GM04504 (cell line): ENCODE measurements at places on chromosomes 5 and 9.

DNA sequence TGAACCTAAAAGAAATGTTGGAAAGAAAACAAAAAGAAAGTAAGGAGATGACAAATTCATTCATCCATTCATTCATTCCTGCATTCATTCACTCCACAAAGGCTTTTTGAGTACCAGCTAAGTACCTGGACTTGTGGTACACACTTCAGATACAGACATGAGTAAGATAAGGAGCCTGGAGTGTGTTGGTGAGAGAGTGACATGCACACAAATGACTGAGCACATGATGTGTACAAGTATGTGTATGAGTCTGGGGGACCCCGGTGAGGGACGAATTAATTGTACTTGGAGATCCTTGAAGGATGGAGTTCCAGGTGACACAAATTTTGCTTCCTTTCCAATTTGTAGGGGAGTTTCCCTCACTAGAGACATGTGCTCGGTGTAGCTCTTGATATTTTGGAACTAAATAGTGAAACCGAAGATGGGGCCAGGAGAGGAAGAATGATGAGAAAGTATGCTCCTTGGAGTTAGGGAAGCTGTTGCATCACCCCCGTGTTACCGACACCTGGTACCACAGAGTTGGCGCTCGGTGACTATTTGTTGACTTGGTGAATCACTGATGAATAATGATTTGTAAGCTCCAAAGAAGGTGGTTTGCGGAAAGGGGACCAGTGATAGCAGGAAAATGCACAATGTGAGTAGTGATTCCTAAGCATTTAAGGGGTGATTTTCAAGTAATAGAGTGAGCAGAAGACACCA is 509.8 kb downstream of the CCDC171 start:
- DNase-seq, result no peak

- no peak for DNase-seq
Observed at GRCh38 chr9:78261403-78262001, 25.6 kb downstream of the CEP78 start.

DNA sequence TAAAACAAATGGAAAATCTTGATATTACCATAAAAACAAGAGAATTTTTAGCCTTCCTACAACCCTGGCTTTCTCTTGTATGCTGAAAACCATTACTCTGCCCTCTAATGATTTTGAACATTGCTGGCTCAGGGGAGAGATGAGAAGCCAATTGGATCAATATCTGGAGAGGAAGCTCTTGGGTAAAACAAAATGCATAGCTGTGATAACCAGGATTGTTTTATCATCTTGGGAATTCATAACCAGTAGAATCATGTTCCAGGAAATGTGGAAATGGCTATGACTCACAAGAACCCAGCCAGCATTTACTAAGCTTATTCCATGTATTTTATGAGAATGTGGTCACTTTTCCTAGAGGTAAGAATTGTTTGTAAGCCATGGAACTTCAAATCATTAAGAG is 51.1 kb upstream of the CTNND2 start:
- DNase-seq, result no peak

- no peak for DNase-seq
Observed at GRCh38 chr5:98787131-98787719, 13.8 kb downstream of the RGMB start.

GRCh38 chr5:164175083-164175482 is 669.7 kb downstream of the MAT2B start:
- DNase-seq, result no peak

DNA sequence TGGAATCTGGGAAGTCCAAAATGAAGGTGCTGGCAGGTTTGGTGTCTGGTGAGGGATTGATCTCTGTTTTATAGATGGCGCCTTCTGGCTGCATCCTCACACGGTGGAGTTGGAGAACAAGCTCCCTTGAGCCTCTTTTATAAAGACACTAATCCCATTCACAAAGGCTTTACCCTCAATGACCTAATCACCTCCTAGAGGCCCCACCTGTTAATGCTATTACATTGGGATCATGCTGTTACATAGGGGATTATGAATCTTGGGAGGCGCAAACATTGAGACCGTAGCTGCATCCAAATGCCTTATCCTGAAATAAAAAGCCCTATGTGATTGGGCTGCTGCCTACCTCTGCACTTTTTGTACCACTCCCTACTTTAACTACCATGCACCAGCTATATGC is 197.1 kb upstream of the HMHB1 start:
- no peak for DNase-seq

- no peak for DNase-seq
Observed at GRCh38 chr9:91055845-91056244, 254.2 kb downstream of the SYK start.

GRCh38 chr5:158521995-158522394 is 577.7 kb downstream of the EBF1 start:
- DNase-seq, result no peak

GRCh38 chr5:67870662-67871061 is 344.9 kb upstream of the PIK3R1 start:
- no peak for DNase-seq

- DNase-seq, result no peak
Observed at GRCh38 chr9:107557236-107557990, 67.8 kb upstream of the KLF4 start.

- no peak for DNase-seq
Observed at GRCh38 chr9:122329597-122329996, 41.2 kb upstream of the PTGS1 start.

DNA sequence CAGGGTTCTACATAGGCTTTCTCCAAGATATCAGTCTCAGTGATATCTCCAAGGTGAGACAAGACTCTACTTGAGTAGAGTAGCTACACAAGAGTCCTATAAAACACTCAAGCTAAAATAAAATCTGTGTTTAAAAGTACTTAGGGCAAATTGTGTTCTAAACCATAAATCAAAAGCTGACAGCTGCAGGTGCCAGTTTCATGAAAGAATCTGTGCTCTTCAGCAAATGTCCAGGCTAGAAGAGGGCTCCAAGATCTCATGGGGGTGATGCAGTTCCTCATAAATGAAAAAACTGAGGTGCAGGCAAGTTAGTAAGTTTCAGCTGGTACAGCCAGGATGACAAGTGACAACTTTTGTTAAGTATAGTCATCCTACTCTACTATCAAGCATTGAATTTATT is 142.8 kb upstream of the TNPO1 start:
- DNase-seq, result no peak

DNA sequence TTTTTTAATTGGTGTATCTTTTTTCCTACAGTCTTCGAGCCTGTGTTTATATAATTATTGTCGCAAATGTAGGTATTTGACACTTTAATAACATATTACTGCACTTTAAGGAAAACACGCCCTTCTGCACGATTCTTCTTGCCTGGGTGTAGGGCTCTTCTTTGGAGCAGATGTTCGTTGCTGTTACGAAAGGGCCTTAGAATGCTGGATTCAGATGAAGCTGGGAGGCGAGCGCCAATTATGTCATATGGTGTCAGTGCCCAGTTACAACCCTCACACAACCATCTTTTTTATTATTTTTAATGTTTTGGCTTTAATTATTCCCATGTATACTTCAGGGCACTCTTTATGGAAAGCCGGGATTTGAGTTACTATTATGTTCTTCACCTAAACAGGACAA is 553.0 kb downstream of the EBF1 start:
- DNase-seq, result peak; percentile 38

DNA sequence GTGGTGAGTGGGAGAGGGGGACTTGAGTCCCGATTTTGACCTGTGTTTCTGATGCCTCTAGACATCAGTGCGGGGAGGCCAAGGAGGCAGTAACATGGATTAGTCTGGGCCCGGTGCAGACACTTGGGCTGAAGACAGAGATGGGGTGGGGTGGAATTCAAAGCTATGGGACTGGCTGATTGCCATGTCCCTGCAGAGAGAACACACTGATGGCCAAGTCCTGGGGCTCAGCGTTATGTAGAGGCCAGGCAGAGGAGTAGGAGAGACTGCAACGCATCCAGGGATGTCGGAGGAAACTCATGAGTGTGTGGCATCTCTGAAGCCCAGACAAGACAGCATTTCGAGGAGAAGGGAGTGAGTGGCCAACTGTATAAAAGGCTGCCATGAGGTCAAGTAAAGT is 30.1 kb downstream of the PSD2 start:
- no peak for DNase-seq

GRCh38 chr5:127849891-127850290 is 146.7 kb downstream of the CCDC192 start:
- no peak for DNase-seq

DNA sequence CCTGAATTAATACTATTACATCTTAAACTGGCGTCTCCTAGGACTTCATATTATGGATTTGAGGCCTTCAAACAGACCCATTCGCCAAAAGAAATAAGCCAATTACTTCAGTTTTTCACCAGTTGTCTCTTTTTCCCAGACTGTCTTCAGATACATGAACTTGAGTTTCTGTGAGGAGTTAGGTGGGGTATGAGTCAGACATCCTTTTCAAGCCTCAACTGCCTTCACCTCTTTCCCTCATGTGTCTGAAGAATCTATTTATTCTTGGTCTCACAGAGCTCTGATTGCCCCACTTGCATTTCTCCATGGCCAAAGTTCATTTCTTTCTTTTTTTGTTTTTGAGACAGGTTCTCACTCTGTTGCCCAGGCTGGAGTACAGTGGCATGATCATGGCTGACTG is 12.5 kb downstream of the WNT8A start:
- no peak for DNase-seq

DNA sequence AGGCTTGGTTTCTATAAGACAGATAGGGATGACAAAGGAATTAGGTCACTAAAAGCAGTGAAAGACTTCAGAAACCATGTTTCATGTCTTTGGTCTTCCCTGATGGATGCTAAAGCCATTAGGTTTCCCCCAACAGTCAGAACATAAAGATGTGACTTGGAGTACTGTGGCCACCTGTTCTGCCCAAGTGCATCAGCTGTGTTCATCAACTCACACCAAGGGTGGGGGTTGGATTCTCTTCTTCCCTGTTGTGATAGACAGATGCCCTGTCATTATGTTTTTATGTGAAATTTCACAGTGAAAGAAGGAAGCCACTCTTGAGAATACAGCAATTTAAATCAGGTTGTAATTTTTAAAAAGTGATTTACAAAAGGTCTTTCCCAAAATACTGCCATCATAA is 196.8 kb downstream of the SH3GL2 start:
- no peak for DNase-seq

- no peak for DNase-seq
Observed at GRCh38 chr9:125549891-125550885, 156.8 kb downstream of the MAPKAP1 start.

- no peak for DNase-seq
Observed at GRCh38 chr9:77677397-77677796, 29.3 kb upstream of the GNA14 start.

GRCh38 chr5:71454913-71455312 is 538 bp upstream of the BDP1 start:
- no peak for DNase-seq

GRCh38 chr9:111728617-111729366 is 65.9 kb downstream of the SHOC1 start:
- peak; percentile 28 for DNase-seq

GRCh38 chr5:2890011-2890410 is 138.5 kb upstream of the IRX2 start:
- no peak for DNase-seq

- no peak for DNase-seq
Observed at GRCh38 chr5:178436326-178436940, 153.8 kb downstream of the COL23A1 start.

GRCh38 chr9:97918611-97919010 is 3.7 kb downstream of the TRMO start:
- no peak for DNase-seq

- no peak for DNase-seq
Observed at GRCh38 chr5:147753765-147754164, 28.8 kb downstream of the JAKMIP2 start.

DNA sequence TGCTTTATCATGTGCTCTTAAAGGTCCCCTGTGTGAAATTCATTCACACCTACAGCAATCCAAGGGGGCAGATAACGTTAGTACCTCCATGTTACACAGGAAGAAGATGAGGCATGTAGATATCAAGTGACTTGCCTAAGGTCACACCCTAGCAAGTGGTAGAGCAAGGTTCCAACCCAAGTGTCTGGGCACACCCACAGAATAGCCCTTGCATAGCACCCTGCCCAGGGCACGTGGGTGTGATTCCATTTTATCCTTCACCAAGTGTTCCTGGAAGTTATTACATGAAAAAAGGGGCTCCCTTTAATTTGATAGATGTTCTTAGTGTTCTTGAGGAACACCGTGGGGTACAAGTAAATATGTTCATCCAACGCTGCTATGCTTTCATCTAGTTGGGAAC is 4.9 kb downstream of the TMEM171 start:
- DNase-seq, result no peak

DNA sequence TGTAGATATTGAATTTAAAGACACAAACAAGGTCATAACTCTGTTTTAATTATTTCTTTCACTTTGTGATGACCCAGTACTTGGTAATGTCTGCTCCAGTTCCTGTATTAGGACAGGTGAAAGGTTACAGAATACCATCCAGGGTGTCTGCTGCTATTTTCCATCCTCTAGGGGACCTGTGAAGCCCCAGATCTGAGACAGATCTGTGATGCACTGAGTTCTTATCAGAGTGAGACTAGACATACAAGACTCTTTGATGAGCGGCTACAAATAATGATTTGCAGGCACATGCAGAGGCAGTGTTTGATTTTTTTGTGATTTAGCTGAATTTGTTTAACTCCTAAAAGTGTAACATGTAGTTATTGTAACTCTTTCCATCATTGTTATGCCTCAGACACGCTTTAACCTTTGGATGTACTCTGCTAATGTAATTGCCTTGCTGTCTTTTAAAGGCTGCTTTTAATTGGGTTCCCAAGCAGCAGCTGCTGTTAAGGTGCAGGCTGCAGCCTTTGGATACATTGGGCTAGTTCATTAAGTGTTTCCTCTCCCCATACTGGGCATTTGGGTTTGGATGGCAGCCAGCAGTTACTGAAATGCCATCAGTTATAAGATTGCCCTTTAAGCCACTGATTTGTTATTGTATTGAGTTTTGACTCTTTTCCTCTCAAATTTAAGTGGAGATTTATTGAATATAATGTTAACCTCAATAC is 63.3 kb downstream of the RASGRF2 start:
- no peak for DNase-seq

DNA sequence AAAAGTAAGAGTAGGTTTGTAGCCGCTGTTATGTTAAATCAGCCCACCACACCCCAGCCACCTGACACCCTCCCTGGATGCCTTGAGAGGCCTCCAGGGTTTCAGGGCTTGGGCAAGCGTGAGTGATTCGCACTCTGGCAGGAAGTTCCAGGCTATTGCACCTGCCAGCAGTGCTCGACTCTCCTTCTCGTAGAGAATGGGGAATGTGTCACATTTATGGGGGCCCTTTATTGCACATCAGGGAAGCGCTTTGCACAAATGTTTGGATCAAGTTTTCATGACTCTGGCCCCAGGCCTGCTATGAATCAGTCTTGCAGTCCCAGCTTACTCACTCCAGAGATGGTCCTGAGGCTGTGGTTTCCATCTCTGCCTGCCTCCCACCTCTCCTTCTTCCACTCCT is 66.1 kb upstream of the ADRA1B start:
- DNase-seq, result peak; percentile 85
